Stimulated activated CD4-positive, alpha-beta T cell treated with anti-CD3 and anti-CD28 coated beads, Interleukin-1b, Interleukin-23, amount 100 ng/mL, for 1 hour (primary cell): ENCODE measurements at places on chromosomes 12 and 14.

DNA sequence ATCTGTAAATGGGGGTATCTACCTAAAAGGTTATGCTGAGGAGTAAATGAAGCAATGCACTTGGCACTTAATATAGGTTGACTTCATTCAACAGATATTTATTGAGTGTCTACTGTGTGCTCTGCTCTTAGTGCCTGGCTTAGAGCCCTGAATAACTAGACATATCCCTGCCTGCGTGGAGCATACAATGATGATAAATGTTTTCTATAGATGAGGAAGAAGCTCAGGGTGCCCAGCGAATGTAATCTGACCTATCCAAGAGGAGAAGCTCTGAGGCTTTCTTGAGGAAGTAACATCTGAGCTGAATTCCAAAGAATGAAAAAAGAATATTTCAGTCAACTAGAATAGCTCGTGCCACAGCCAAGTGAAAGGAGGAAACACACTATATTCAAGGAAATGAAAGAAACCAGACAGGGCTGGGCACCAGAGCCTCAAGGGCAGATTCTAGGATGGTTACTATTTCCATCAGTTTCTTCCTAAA lies 17.9 kb upstream of the HIGD1C start:
- DNase-seq: no peak

- DNase-seq: no peak
These were observed 24.0 kb upstream of the PKP2 start for GRCh38 chr12:32920506-32921085.

- DNase-seq: no peak
These were observed 514 bp upstream of the LARP4 start for GRCh38 chr12:50400104-50400637.

DNA sequence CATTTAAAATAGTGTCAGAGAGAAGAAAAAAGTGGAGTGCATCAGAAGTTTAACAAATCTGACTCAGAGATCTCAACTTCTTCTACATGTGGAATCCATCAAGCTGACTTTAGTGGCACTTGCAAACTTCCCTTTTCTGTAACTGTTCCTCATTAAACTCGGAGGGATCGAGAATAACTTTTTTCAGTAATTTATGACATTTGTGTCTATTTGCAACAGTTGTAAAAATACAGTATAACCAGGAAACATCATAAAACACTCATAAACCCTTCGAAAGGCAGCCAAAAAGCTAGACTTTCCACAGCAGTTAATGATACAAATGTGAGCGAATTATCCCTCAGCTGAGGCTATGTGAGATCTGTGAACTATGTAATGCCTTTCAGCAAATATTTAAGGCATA lies 1936.8 kb upstream of the SEL1L start:
- DNase-seq: no peak

DNA sequence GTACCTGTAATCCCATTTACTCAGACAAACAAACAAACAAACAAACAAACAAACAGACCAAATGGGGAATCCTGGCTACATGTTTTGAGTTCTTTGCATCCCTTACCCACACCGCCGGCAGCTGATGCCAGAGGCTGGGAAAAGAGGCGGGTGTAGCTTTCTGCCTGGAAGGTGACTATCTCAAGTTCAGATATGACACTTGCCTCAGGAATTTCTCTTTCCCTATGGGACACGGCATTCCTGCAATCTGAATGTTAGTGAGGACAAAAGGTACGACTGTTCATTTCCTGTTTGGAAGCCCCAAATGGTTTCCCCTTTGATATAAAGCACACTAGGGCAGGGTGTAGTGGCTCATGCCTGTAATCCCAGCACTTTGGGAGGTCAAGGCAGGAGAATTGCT lies 2.9 kb downstream of the MYL2 start:
- no peak for DNase-seq

- no peak for DNase-seq
These were observed 91.7 kb downstream of the NKX2-1 start for GRCh38 chr14:36428350-36428749.
